Stimulated activated CD8-positive, alpha-beta memory T cell treated with anti-CD3 and anti-CD28 coated beads, Interleukin-12 subunit alpha, Interleukin-12 subunit beta, amount 100 ng/mL, for 4 hours (primary cell): ENCODE measurements at places on chromosomes 4 and X.

GRCh38 chr4:182938205-182938645 lies 21.0 kb upstream of the DCTD start:
- peak; percentile 32 for DNase-seq

GRCh38 chrX:46686003-46686645 lies 72.8 kb downstream of the SLC9A7 start:
- no peak for DNase-seq

DNA sequence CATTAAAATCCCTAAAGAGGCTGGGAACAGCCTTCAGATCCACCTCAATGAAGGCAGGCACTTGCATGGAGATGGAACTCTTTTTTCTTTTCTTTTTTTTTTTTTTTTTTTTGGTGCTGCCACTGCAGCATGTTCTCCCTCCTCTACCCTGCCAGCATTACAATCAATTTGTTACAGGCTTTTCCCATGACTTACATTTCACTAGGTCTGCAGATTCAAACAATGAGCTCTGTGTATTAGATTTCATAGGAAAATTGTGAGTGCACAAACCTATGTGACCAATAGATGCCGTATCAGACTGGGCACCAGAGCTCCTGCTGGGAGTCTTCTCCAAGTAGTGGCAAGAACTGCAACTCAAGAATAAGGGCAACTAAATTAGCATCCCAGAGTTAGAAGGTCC lies 63.8 kb upstream of the GABRQ start:
- no peak for DNase-seq

GRCh38 chrX:53073115-53073586 lies 9.0 kb upstream of the TSPYL2 start:
- DNase-seq = no peak

- peak; percentile 30 for DNase-seq
Measured at GRCh38 chrX:153582896-153583295, 16.0 kb downstream of the CCNQ start.

DNA sequence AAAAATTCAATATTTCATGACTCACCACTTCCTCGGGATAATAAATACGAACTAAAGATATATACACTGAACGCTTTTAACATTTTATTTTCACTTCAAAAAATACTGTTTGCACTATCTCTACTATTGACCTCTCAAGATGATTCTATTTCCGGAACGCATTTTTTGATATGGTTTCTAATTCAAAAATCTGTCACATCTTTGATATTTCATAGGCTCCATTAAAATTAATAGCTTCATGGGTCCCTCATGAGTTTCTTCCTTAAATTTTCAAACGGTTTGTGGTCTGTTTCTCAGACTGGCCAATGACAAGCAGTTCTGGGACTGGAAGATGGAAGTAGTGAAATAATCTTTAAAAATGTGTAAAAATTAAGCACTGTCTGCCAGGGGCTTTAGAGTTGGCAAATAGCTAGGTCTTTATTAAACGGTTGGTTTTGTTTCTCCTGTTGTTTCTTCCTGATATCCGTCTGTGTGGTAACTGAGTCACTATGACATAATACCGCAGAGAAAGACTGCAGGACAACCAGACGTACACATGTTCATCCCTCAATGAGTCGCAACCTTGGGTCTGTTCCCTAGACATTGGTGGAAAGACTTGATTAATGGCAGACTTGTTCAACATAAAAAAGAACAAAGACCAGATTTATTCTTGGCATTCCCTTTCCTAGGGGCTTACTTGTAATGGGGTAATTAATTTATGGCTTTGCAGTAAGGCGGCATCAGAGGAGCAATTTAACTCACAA lies 133.8 kb downstream of the PALLD start:
- no peak for DNase-seq

GRCh38 chr4:95949136-95949765 lies 109.4 kb downstream of the PDHA2 start:
- DNase-seq = no peak

DNA sequence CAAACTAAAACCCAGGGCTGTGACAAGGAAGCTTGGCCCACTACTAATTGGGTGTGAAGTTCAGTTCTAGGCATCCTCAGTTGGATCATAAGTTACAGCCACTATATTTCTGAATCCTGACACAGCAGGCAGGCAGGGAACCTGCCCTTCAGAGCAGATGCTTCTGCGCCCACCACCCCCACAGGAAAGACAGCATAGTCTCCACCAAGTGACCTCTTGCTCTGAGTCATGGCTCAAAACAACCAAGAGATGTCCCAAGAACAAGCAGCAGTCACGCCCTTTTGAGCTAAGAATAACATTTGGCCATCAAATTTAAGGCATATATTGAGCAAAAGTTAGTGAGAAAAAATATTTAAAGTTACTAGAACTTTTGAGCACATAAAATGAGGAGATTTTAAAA lies 170.7 kb upstream of the SMARCAD1 start:
- no peak for DNase-seq

GRCh38 chrX:132369617-132370326 lies 119.1 kb downstream of the MBNL3 start:
- DNase-seq = no peak

- DNase-seq = no peak
Measured at GRCh38 chrX:25003066-25003849, 12.5 kb downstream of the ARX start.

GRCh38 chrX:46040001-46040400 lies 505.2 kb downstream of the ZNF674 start:
- no peak for DNase-seq

- no peak for DNase-seq
Measured at GRCh38 chrX:40273356-40274050, 175.7 kb upstream of the BCOR start.

DNA sequence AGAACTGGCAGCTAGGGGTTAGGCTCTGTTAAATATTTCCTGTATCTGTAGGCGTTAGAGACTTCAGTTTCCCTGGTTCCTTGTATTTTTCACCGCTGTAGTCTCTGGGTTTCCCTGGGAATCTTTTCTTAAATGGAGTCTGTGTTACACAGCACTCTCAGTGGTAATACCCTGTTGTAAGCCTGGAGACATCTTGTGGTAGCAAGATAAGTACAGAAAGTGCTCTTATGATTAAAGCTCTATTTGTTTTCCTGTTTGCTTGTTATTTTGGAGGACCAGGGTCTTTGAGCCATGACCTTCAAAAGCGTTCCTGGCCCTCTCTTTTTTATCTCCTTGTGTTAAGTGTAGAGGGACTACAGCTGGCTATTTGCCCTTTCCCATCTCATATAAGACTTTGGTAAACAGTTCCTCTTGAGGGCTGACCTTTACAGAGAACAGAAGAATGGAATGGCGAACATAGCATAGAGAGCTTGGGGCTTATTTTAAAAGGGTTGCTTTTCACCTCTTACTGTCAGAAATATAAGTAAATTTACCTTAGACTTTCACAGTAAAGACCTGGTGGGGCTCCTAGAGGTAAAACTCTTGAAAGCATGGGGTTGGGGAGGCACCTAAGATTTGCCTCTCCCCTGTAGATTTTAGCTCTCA lies 782.5 kb downstream of the FAT4 start:
- no peak for DNase-seq

DNA sequence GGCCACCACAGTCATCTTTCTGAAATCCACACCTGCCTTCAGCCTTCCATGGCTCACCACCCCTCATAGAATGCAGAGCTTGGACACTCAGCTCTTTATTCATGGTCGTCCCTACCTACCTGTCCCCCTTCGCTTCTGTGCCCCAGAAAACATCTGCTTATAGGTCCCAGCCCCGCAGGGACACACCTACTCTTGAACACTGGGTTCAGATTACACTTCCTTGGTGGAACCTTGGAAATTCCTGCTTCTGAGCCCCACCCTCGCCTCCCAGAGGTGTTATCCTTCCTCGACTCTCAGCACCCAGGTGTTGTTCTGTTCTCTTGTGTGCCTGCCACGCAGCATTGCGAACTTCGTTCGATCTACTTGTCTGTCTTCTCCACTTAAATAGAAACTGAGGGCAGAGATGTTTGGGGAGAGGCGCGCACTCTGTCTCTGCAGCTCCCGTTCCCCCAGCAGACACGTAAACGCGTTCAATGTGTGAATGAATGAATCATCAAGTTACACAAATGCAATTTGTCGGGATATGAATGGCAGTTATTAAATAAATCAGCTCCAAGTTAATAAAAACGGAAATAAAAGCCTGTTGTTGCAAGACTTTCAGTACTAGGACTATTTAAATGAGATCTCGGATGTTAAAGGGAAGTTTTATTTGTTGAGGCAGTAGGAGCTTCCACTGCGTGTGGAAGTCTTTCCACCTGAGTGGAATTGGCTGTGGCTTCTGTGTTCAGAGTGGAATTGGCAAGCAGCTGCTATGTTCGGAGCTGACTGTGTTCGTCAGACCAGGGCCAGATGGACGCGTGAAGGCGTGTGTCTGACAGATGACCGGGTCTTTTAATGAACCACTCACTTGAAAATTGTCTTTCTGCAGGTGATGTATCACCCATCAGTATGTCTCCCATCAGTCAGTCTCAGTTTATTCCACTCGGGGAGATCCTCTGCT lies 95.6 kb downstream of the STOX2 start:
- no peak for DNase-seq

- DNase-seq = no peak
Measured at GRCh38 chrX:41739871-41740270, 15.9 kb downstream of the GPR82 start.

GRCh38 chr4:82124365-82124764 lies 249.4 kb downstream of the HNRNPD start:
- DNase-seq = no peak

GRCh38 chr4:106039796-106040195 lies 144.5 kb downstream of the NPNT start:
- no peak for DNase-seq

GRCh38 chrX:129661369-129661768 lies 6.6 kb upstream of the APLN start:
- no peak for DNase-seq

DNA sequence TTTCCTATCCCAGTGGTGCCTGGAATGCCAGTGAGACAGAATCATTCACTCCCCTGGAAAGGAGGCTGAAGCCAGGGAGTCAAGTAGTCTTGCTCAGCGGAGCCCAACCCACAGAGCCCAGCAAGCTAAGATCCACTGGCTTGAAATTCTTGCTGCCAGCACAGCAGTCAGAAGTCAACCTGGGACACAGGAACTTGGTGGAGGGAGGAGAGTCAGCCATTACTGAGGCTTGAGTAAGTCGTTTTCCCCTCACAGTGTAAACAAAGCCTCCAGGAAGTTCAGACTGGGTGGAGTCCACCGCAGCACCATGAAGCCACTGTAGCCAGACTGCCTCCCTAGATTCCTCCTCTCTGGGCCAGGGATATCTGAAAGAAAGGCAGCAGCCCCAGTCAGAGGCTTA lies 283.2 kb upstream of the CPEB2 start:
- no peak for DNase-seq

DNA sequence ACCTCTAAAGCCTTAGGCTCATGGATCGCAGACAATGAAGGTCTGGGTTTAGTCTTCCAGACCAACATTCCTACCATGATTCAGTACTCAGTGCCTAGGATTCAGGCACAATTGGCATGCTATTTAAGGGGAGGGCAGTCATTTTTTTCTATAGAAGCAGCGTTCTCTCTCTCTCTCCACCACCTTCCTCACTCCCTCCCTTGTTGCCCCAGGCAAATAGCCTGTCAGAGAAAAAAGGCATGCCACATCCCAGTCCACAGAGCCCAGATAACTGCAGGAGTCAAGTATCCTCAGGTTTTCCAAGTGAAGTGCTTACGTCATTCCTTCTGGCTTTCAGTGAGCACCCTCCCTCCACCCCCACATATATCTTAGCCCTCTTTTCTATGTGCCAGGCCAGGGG lies 533.0 kb downstream of the BCOR start:
- DNase-seq = no peak

GRCh38 chr4:67446811-67447210 lies 98.5 kb downstream of the CENPC start:
- no peak for DNase-seq

- DNase-seq = no peak
Measured at GRCh38 chr4:17664755-17665154, 50.3 kb downstream of the MED28 start.

DNA sequence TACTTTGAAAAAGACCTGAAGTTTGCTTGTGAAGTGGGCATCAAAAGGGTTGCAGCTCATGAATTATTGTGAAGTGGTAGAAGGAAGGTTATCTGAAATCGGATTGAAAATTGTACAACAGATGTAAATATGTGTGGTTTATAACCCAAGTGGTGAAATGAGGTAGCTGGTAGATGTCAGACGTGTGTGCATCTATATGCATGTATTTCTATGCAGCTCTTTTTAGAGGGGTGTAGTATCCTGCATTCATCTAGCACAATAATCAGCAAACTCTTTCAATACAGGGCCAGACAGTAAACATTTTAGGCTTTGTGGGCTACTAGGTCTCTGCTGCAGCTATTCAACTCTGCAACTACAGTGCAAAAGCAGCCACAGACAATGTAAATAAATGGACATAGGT lies 9.4 kb downstream of the ATRX start:
- DNase-seq = no peak

DNA sequence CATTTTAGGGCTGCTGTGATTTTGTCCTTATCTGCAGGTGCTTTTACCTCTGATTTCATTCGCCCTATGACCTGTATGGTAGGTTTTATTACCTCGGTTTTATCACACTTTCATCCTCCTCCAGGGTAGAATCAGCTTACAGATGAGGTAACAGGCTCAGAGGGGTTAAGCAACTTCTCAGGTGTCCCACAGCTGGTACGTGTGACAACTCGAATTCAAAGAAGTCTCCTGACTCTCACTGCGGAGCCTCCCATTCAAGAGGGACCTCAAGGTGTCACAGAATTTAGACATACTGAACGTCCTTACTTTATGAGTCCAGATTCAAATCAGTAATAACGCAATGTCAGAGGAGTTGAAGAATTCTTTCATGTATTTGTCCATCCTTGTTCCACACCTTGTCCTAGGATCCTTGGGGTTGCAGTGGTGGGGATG lies 12.5 kb upstream of the KIAA0232 start:
- no peak for DNase-seq

DNA sequence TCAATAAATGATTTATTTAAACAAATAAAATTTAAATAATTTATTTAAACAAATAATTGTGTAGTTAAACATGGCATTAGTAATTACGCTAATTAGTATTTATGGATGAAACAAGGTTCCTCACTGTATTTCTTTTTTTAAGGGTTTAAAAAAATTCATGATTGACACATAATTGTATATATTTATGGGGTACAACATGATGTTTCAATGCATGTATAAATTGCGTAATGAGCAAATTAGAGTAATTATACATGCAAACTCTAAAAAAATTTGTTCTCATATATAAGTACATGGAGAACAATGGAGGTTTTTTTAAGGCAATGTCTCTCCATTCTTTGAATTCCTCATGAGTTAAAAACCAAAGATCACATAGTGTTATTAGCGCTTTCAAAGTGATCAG lies 115.7 kb upstream of the KLF3 start:
- no peak for DNase-seq

- DNase-seq = no peak
Measured at GRCh38 chrX:38652934-38653442, 91.6 kb downstream of the TSPAN7 start.
